ENCODE measurements at places on chromosomes 6 and 20. TPM values are rescaled to one million over a fixed set of nuclear protein-coding genes. Genes with fewer than 3 reads are reported as not detected.

DNA sequence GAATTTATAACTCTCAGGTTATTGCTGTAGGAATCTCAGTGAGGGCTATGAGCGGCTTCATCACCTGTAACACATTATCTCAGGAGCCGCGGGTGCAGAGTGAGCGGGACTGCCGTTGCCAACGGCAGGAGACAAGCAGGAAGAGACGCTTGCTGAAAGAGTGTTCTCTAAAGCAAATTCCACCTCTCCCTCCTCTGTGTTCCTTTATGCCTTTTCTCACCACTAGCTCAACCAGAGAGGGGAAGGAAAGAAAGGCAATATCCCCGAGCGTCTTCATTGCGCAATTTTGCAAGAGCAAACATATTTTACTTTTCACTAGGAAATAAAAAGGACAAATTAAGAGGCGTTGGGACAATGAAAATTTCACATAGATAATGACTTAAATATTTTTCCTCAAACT is 185.2 kb upstream of the EXOC2 start:
- H3K36me3 ChIP-seq, result no peaks in the 10 kb centered on the region
- peaks cover 36% of the 10 kb centered on the region for H3K27me3 ChIP-seq
- DNase-seq, result no peak

DNA sequence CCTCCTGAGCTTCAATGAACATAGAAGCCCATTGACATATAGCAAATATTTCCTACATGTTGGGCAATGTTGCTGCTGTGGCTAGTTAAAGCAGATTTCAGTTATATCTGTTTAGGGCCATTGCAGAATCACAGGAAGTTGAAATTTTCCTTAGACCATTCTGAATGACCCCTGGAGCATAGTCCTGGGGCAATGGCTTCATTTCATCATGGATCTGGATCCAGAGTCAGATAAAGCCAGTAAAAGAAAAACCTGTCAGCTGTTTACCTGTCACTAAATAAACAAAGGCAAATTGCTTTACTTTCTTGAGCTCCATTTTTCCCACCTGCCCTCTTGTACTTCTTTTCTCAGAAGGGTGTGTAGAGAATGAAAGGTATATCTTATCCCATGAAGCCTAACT is 494.0 kb upstream of the MAP3K7 start:
- no peaks in the 10 kb centered on the region for H3K4me1 ChIP-seq
- no peak overlapping the region for H3K27ac ChIP-seq
- H3K27me3 ChIP-seq, result no peaks in the 10 kb centered on the region
- no peaks in the 10 kb centered on the region for H3K36me3 ChIP-seq
- H3K4me3 ChIP-seq, result no peak overlapping the region

- DNase-seq, result no peak
- H3K4me3 ChIP-seq, result no peak overlapping the region
- H3K27me3 ChIP-seq, result peaks cover 42% of the 10 kb centered on the region
- H3K36me3 ChIP-seq, result no peaks in the 10 kb centered on the region
- H3K27ac ChIP-seq, result no peak overlapping the region
Observed at GRCh38 chr6:52190409-52190808, 4.2 kb downstream of the IL17A start.

Gene VGLL2
- not detected for total RNA-seq

DNA sequence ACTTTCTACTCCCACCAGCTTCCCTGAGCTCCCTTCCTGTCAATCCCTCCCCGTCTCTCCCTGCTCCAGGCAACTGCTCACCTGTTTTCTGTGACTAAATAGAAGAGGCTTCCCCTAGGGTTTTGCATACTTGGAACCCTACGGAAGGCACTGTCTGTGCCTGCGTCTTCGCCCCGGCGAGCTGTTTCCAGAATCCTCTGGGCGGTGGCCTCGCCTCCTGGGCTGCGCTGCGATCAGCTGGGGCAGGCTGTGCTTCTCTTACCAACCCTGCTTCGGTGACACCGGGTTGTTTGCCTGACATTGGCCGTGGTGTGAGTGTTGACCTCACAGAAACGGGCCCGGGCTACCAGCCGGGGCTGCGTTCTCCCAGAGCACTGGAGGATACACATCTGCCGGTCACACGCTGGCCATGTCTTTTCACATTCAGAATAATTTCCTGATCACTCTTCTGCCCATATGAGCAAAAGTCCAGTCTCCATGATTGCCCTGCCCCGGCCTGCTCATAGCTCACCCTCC is 29.4 kb upstream of the CCR6 start:
- peaks cover 31% of the 10 kb centered on the region for H3K4me1 ChIP-seq
- peak overlapping the region; percentile 26 for H3K4me3 ChIP-seq
- no peaks in the 10 kb centered on the region for H3K27me3 ChIP-seq
- H3K27ac ChIP-seq, result no peak overlapping the region

GRCh38 chr20:51800060-51800871 is 2.1 kb downstream of the SALL4 start:
- peaks cover 2% of the 10 kb centered on the region for H3K4me1 ChIP-seq
- peak; percentile 90 for DNase-seq
- H3K36me3 ChIP-seq, result no peaks in the 10 kb centered on the region
- H3K27me3 ChIP-seq, result peaks cover 60% of the 10 kb centered on the region

Gene CLDN20
- 0.21 TPM for total RNA-seq

- no peak overlapping the region for H3K4me3 ChIP-seq
- H3K27me3 ChIP-seq, result peaks cover 20% of the 10 kb centered on the region
- H3K36me3 ChIP-seq, result no peaks in the 10 kb centered on the region
- peaks cover 5% of the 10 kb centered on the region for H3K4me1 ChIP-seq
- no peak for DNase-seq
- H3K27ac ChIP-seq, result no peak overlapping the region
Observed at GRCh38 chr6:96626759-96627364, 63.9 kb downstream of the FHL5 start.

DNA sequence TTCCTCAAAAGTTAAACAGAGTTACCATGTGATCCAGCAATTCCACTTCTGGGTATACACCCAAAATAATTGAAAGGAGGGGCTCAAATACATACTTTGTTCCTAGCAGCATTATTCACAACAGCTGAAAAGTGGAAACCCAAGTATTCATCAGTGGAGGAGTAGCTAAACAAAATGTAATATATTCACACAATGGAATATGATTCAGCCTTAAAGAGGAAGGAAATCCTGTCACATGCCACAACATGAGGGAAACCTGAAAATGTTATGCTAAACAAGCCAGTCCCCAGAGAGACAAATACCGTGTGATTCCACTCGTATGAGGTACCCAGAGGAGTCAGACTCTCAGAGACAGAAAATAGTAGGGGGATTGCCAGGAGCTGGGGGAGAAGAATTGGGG is 44.5 kb downstream of the PXDC1 start:
- H3K27ac ChIP-seq, result no peak overlapping the region
- no peak for DNase-seq
- peaks cover 12% of the 10 kb centered on the region for H3K27me3 ChIP-seq
- no peak overlapping the region for H3K4me3 ChIP-seq

GRCh38 chr6:21151530-21151929 is 442.0 kb upstream of the SOX4 start:
- DNase-seq, result no peak
- H3K4me1 ChIP-seq, result no peaks in the 10 kb centered on the region
- no peaks in the 10 kb centered on the region for H3K36me3 ChIP-seq

Gene ESF1
- 32.8 TPM for total RNA-seq

Gene IPCEF1
- 1.5 TPM for total RNA-seq

Gene KHDC1
- total RNA-seq, result 5.2 TPM

DNA sequence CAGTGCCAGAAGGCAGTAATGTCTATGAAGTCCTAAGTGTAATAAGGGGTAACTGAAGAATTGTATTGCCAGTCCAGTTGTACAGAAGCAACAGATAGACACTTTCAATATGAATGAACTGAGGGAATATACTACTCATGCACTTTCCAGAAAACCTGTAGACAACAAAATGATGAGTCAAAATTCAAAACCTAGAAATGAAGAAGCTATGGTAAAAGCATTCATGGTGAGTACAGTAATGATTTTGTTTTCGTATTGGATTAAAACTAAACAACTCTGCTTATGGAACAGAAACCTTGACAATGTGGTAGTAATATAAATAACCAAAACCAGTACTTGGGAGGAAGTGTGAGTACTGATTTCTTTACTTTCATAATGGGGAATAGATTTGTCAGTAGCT is 35.0 kb downstream of the ARMC2 start:
- H3K27ac ChIP-seq, result peak overlapping the region; percentile 87
- no peak for DNase-seq
- peaks cover 31% of the 10 kb centered on the region for H3K4me1 ChIP-seq
- H3K27me3 ChIP-seq, result peaks cover 28% of the 10 kb centered on the region
- H3K4me3 ChIP-seq, result peak overlapping the region; percentile 24
- H3K36me3 ChIP-seq, result peaks cover 35% of the 10 kb centered on the region
